ENCODE measurements at places on chromosomes 5 and 9.

DNA sequence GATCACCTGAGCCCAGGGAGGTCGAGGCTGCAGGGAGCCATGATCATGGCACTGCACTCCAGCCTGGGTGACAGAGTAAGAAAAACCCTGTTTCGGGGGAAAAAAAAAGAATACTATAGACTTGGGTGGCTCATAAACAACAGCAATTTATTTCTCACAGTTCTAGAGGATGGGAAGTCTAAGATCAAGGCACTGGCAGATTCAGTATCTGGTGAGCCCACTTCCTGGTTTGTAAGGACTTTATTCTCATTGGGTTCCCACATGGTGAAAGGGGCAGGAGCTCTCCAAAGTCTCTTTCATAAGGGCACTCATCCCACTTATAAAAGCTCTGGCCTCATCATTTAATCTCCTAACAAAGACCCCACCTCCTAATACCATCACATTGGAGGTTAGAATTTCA is 8.7 kb downstream of the HINT1 start:
- DNase-seq = no peak

GRCh38 chr5:178572617-178573016 is 17.6 kb downstream of the COL23A1 start:
- DNase-seq = no peak

- DNase-seq = no peak
Measured at GRCh38 chr9:35690294-35690613, 529 bp upstream of the TPM2 start.

DNA sequence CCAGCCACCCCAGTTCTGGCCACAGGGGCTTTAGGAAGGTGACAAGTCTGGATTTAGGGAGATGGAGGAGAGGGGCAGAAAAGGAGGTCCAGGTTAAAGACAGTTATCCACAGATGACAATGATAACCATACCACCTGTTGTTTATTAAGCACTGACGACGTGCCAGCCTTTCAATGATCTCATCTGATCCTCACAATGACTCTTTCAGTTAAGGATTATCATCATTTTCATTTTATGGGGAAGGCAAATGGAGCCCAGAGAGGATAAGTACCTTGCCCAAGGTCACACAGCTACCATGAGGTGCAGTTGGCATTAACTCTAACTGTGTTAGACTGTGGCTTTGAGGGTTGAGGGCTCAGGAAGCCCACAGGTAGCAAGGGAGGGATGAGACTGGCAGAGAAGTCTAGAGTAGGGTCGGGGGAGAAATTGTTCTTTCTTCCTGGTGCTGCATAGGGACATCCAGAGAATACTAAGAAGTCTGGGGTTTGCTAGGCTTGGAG is 21.5 kb upstream of the JADE2 start:
- DNase-seq = no peak

DNA sequence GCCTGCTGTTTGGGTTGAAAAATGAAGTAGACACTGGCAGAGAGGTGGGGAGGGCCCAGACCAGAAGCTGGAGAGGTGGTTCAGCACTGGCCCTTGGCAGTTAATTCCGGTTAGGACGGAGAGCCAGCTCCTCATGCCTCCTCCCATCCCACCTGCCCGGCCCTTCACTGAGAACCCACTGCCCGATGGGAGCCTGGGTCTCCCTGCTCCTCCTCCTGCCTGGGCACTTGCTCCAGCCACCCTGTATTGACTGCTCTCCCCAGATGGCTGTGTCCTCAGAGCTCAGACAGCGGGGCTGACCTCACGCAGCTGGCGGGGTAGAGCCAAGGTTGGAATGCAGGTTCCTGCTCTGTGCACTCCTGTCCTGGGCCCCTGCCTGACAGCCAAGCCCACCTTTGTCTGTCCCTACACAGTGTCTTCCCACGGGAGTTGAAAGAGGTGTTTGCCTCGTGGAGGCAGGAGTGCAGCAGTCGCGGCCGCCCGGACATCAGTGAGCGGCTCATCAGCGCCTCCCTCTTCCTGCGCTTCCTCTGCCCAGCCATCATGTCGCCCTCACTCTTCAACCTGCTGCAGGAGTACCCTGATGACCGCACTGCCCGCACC is 114.7 kb downstream of the DAB2IP start:
- no peak for DNase-seq

DNA sequence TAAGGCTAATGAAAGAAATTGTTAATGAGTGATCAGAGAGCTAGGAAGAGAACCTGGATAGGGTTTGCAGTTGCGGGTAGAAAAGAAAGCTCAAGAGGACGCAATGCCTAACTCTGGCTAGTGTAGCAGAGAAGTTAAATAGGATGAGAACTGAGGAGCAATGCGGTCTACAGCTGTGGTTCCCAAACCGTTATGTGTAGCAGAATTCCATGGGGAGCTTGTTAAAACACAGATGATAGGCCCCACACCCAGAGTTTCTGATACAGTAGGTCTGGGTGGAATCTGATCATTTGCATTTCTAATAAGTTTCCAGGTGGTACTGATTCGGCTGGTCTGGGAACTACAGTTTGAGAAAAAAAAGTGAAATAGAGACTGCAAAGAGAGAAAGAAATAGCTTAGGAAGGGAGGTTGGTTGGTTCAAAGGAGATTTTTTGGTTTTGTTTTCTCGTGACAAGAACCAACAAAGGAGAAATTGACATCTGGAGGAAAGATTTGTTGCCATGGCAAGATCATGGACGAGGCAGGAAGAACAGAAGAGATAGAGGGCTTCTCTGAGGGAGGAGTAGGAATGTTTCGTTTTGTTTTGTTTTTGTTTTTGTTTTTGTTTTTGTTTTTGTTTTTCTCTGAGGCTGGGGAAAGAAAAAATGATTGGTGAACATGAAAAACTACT is 276.1 kb downstream of the ARRDC3 start:
- no peak for DNase-seq

DNA sequence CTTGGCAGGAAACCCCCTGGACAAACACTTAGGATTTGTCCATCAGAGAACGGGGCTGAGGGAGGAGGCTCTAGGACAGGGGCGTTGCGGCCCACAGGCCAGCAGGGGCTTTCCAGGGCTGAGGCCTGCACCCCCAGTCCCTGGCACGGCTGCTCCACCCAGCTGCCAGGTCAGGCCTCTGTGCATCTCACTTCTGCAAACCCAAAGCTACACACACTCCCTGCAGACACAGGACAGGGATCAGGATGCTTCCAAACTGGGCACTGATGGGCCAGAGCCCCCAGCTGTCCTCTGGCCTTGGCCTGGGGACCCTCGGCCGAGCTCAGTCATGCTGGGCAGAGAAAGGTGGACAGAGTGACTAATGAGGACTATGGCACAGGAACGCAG is 106.2 kb upstream of the SARDH start:
- no peak for DNase-seq

DNA sequence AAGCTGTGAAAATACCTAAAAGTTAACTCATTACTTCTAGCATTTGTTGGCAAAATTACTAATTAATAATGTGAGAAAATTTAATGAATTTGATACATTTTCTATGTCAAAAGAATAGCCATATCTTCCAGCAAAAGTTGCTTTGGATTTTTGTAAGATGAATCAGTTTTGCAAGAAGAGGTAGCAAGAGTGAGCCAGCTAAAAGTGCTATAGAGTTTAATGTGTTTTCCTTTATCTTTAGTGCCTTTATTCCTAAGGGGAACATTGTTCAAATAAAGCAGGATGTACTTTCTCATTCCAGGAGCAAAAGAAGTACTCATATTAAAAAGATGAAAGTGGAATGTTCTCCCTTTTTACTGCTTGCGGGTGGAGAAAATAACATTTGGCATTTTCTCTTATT is 622.2 kb downstream of the ANXA1 start:
- DNase-seq = no peak

GRCh38 chr9:89477811-89478630 is 19.9 kb downstream of the SEMA4D start:
- DNase-seq = no peak

GRCh38 chr5:112227911-112228631 is 191.0 kb downstream of the EPB41L4A start:
- no peak for DNase-seq

- DNase-seq = no peak
Measured at GRCh38 chr5:38226091-38226490, 32.3 kb upstream of the EGFLAM start.

- DNase-seq = no peak
Measured at GRCh38 chr9:33619666-33620404, 95.8 kb downstream of the ANKRD18B start.

DNA sequence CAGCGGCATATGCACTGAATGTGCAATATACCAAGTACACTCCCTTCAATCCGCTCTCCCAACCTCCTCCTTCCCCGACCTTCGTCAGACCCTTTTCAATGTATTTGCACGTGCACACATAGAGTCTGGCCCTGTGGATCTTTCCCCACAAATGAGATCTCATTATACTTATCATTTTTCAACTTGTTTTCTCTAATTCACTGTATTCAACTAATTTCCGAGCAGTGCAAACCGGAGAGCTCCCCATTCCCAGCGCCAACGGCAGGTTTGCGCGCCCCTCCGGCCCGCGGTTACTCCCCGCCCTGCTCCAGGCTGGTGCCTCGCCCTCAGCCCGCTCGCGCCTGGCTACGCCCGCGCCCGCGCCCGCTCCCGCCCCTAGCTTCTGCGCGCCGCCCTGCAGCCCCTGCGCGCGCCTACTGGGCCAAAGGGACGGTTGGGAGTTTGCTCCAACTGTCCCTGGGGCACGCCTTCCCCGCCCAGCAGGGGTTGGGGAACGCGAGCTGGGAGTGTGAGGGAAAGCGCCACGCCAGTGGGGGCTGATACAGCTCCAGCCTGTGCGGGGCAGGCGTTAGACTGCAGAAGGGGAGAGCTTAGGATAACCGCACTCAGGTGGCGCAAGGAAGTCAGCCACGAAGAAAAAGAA is 3.3 kb upstream of the CDC20B start:
- DNase-seq = no peak

DNA sequence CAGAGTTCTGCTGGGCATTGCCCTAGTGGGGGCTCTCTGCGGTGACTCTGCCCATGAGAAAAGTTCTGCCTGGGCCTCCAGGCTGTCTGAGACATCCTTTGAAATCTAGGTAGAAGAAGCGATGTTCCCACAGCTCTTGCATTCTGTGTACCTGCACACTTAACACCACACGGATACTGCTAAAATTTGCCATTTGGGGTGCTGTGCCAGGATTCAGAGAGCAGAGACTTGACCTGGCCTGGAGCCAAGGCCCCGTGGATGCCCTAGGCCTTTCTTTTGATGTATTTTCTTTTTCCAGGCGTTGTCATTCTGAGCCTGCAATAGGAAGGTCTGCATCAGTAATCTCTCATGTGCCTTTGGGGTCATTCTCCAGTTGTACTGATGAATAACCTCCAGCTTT is 89.3 kb upstream of the IL12B start:
- no peak for DNase-seq

- no peak for DNase-seq
Measured at GRCh38 chr5:16809010-16809394, 127.1 kb downstream of the MYO10 start.

DNA sequence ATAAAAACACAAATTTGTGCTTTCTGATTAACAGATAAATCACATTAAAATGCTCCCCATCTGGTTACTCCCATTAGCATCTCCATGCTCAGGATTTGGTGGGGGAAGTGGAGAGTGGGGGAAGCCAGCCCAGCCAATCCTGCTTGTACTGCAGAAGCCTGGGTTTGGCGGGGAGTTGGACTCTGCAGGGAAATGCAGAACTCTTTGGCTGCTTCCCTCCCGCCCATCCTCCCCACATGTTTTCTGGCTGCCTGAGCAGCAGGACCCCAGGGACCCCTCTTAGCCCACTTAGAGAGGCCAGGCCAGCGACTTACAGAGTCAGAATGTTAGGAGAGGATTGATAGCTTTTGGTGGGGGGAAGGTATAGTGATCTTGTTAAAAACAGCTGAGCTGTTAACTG is 59.5 kb upstream of the FOXI1 start:
- DNase-seq = no peak

GRCh38 chr9:131668439-131669268 is 71.2 kb downstream of the RAPGEF1 start:
- peak; percentile 52 for DNase-seq

- DNase-seq = no peak
Measured at GRCh38 chr9:93132946-93133680, 938 bp downstream of the NINJ1 start.

GRCh38 chr9:38144421-38144820 is 75.4 kb upstream of the SHB start:
- no peak for DNase-seq

DNA sequence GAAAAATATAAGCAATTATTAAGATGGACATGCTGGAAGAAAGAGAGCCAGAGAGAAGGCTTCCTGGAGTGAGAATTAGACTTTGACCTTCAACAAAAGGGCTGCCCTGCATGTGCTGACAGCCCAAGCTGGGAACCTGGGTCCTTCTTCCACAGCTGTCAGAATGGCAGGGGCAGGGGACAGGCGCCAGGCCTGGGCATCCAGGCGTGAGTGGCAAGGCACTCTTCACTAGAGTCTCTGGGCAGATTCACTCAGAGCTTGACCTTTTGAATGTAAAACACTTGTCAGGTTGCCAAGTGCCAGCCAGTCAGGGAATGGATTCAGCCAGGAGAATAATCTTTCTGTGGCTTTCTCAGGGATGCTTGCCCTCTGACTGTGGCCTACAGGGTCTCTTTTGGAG is 119.1 kb upstream of the CLINT1 start:
- DNase-seq = no peak

GRCh38 chr5:57770039-57770438 is 287.4 kb upstream of the ACTBL2 start:
- no peak for DNase-seq

DNA sequence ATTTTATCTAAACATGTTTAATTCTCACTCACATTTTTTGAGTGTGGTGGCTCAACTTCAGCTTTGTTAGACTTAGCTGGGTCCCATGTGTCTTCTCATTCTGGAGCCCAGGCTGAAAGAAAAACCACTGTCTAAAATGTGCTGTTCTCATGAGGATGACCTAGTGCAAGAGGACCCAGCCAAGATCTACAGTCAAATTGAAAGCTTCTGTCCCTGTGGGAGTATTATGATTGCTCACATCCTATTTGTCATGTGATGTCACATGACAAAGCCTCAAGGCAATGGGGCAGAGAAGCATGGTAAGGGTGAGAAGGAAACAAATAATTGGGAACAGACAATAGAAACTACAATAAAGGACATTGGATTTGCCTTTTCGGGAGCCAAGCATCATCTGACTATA is 113.4 kb upstream of the ASTN2 start:
- no peak for DNase-seq

- no peak for DNase-seq
Measured at GRCh38 chr9:95425910-95426551, 90.7 kb downstream of the PTCH1 start.

DNA sequence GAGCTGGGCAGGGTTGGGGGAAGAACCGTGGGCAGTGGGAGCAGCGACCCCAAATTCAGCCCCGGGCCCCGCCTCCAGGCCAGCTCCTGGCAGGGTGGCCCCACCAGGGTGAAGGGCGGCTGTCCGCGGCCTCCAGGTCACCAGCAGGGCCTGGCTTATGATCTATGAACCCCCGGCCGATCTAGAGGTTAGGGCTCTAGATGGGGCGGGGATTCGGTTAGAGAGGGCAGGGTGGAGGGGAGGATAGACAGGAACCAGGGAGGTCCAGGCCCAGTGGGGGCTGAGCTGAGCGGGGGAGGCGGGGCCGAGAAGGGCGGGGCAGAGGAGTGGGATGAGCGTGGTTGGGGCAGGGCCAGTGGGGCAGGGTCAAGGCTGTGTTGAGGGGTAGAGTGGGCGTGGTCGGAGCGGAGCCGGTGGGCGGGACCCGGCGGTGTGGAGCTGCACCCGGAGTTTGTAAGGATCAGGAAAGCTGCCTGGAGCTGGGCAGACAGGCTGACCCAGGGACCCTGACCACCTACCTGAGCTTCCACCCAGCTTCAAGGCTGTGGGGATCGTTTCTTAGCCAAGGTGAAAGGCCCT is 29.3 kb upstream of the OBP2B start:
- peak; percentile 4 for DNase-seq

GRCh38 chr9:14887149-14887548 is 23.1 kb downstream of the FREM1 start:
- no peak for DNase-seq

Data from activated CD4-positive, alpha-beta T cell treated with anti-CD3 and anti-CD28 coated beads for 24 hours (primary cell).